AG04450 (cell line): ENCODE measurements at places on chromosomes 6 and 20. TPM values are rescaled to one million over a fixed set of nuclear protein-coding genes. Genes with fewer than 3 reads are reported as not detected.

GRCh38 chr6:86952991-86953390 lies 15.7 kb downstream of the HTR1E start:
- DNase-seq, result no peak

DNA sequence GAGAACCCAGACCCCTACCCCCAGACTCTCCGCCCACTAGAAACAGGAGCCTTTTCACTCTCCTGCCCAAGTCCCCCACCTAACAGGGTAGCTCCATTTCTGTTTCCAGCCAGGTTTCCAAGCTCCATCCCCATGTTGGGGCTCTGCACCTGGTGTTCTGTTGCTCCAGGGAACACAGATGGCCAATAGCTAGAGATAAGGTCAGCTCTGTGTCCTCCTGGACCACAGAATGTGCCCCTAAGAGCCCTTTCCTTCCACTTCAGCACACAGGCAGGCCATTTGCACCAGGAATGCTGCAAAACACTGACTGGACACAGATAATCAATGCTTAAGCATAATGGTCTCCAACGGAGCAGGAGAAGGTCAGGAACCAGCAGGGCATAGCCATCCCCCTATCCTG lies 159.4 kb downstream of the QRSL1 start:
- no peak for DNase-seq

MCCD1 gene
- polyA plus RNA-seq, result not detected in 2 replicates

ID4 gene
- polyA plus RNA-seq, result 0.32 and 0.55 TPM in 2 replicates
